ENCODE measurements at places on chromosomes 4 and X. TPM values are rescaled to one million over a fixed set of nuclear protein-coding genes. Genes with fewer than 3 reads are reported as not detected.

The PLAC8 gene
- total RNA-seq: not detected

The CXorf38 gene
- 7.5 TPM for total RNA-seq

The NWD2 gene
- not detected for total RNA-seq

The UGT2B10 gene
- total RNA-seq: not detected

The NOCT gene
- total RNA-seq: 44.0 TPM

The WWC2 gene
- 39.8 TPM for total RNA-seq

The TMEM271 gene
- total RNA-seq: not detected

The MTNR1A gene
- not detected for total RNA-seq

The MAGED1 gene
- 201 TPM for total RNA-seq

The KIAA0232 gene
- total RNA-seq: 21.1 TPM

The MAP7D2 gene
- 0.07 TPM for total RNA-seq

The MAP9 gene
- total RNA-seq: 17.1 TPM

The TMEM156 gene
- total RNA-seq: not detected

The HERC5 gene
- total RNA-seq: 1.8 TPM

The MAGEA6 gene
- not detected for total RNA-seq

The ITIH6 gene
- not detected for total RNA-seq

The MAGEA9B gene
- not detected for total RNA-seq

The BEND2 gene
- not detected for total RNA-seq

The SGMS2 gene
- 197 TPM for total RNA-seq

The ETDB gene
- not detected for total RNA-seq

The NAP1L2 gene
- 1.3 TPM for total RNA-seq

The SPARCL1 gene
- 0.17 TPM for total RNA-seq

The PHKA1 gene
- total RNA-seq: 9.3 TPM

The UGT2B11 gene
- total RNA-seq: not detected

The BTC gene
- total RNA-seq: 0.30 TPM

The RAP1GDS1 gene
- 62.9 TPM for total RNA-seq

The GDPD2 gene
- total RNA-seq: not detected

The GPC3 gene
- 19.5 TPM for total RNA-seq

The XAGE1B gene
- total RNA-seq: not detected

The IL2RG gene
- total RNA-seq: not detected

The PAGE4 gene
- not detected for total RNA-seq

The PNCK gene
- total RNA-seq: 3.1 TPM

The SYAP1 gene
- total RNA-seq: 29.6 TPM

The CTPS2 gene
- 8.7 TPM for total RNA-seq

The SHROOM3 gene
- total RNA-seq: 12.6 TPM

The LNX1 gene
- total RNA-seq: 9.1 TPM

The ABLIM2 gene
- total RNA-seq: 2.7 TPM

The SH3BGRL gene
- 50.8 TPM for total RNA-seq

The NIPAL1 gene
- 2.0 TPM for total RNA-seq

The NFKB1 gene
- total RNA-seq: 27.4 TPM

The DRD5 gene
- not detected for total RNA-seq

The KCNE5 gene
- 0.52 TPM for total RNA-seq

The RAB39B gene
- total RNA-seq: 0.72 TPM

The CYTL1 gene
- 0.72 TPM for total RNA-seq

The AR gene
- total RNA-seq: 7.3 TPM

The PABPC4L gene
- 0.26 TPM for total RNA-seq

The DCAF8L2 gene
- total RNA-seq: not detected

The GAGE12E gene
- not detected for total RNA-seq

The TLR10 gene
- total RNA-seq: not detected
